ENCODE measurements at places on chromosomes 1 and 21.

DNA sequence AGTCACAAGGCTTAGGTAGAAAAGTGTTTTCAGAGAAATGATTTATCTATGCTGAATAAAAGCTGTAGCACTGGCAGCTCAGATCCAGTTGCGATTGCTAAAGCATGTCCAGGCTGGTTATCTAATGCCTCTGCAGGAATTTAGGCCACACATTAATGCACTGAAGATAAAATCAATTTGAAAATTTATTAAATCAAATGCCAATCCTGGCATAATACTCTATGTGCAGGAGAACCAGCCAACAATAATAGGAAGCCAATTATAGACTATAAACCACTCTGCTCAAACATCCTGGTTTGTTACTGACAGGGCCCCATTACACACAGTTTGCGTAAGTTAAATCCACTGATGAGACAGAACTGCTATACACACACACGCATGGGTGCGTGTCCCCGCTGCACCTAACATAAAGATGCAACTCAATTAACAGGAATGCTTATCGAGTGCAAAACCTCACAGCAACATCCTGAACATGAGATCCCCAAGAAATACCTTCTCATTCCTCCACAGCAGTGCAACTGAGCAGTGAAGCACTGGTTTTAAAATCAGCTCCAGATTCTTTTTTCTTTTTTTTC lies 40.6 kb downstream of the PTP4A2 start:
- DNase-seq = no peak

- DNase-seq = no peak
Measured at GRCh38 chr1:64953241-64953640, 13.1 kb downstream of the JAK1 start.

- no peak for DNase-seq
Measured at GRCh38 chr1:230681599-230681998, 32.3 kb downstream of the AGT start.

DNA sequence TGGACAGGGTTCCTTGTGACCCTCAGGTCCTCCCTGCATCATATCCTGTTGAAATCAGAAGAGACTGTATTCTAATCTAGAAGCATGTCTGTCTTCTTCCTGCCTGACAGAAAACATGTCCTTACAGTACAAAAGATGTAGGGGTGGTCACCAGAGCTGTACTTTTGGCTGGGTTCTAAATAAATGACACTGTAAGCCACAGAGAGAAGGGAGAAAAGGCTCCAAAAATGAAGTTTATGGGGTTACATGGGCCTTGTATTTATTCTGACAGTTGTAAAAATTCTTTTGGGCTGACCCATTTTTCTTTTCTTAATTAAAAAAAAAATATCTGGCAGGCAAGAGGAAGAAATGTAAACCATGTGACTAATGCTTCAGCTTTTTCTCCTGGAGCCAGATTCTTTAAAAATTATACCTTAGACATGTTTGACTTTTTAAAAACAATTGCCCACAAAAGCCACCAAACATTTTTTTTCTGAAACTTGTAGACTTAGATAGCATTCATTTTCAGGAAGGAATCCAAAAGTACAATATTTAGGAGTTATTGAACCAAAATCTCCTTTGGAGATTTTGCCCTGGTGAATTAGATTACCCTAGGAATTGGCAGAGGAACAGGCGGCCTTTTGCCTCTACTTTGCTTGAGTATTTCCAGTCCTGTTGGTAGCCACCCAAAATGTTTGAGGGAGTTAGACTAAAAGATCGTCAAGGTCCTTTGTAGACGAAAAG lies 17.1 kb downstream of the RGL1 start:
- no peak for DNase-seq

DNA sequence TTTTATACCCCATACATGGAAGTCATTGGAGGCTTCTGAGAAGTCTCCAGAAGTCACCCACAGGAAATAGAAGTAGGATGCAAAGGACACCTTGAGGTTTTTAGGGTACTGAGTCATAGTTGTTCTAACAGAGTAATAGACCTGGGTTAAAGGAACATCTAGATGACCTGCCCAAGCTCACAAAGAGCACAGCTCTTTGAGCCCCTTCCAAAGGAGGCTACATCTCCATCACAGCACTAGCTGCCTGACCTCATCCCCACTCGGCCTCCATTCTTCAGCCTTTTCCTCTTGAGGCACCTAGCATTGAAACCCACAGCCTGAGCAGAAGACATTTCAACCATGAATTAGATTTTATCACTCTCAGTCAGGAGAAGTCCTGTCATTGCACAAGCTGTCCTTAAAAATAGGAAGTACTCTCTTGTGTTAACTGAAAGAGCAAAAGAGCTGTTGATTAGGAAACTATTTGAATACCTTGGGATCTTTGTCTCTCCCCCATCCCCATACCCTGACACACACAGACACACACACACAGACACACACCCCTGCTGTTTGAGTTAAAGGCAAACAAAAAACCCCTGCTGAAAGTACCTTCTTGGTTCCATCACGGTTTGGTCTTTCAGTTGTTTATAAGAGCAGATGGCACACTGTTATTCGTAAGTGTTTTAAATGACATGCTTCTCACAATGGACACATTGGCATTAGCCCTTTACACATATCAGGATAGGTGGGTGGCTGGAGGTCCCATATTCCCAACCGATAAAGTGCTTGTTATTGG lies 22.2 kb downstream of the MKNK1 start:
- no peak for DNase-seq

DNA sequence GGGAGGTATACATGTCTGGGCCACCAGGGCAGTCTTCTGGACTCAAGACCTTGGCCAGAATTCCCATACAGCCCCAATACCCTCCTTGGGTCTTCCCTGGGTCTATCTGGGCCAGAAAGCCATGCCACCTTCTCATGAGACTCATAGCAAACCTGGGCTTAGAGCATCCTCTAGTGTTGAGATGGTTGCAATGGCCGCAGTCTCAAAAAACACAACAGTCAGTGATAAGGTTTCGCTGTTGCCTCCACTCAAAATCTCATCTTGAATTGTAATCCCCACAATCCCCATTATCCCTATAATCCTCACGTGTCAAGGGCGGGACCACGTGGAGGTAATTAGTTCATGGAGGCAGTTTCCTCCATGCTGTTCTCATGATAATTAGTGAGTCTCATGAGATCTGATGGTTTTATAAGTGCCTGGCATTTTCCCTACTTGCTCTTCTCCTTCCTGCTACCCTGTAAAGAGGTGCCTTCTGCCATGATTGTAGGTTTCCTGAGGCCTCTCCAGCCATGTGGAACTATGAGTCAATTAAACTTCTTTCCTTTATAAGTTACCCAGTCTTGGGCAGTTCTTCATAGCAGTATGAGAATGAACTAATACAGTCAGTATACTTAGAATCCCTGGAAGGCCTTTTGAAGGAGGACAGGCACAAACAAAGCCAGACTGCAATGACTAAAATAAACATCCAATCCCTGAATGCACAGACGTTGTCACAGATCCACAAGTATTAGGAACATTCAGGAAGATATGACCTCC lies 77.0 kb downstream of the CTH start:
- no peak for DNase-seq

DNA sequence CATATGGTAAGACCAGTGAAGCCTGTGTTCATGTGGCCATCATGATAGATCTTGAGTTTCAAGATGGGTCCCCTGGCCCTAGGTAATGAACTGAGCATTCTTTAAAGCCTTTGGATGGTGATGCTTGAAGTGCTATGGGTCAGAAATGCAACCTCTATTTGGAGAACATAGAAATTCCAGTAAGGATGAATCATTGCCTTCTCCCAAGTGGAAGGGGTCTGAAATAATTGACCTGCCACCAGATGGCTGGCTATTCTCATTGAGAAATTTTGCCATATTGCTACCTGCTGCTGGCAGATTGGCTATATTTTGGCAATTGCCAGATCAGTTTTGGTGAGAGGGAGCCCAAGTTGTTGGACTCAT lies 739 bp upstream of the IFI6 start:
- DNase-seq = no peak

DNA sequence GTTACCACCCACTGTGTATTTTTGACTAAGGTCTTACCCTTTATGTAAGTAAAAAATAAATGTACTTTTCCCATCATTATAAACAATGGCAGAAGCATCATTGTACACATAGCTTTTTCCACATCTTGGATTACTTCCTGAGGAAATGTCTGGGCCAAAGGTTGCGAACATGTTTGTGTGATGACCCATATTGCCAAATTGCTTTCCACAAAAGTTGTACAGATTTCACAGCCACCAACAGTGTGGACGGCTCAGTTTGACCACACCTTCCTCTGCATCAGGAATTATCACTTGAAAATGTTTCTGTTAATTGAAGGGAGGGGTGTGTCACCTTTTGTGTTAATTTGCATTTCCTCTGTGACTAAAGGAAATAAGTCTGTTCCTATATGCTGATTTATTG lies 25.7 kb downstream of the AKNAD1 start:
- DNase-seq = no peak

DNA sequence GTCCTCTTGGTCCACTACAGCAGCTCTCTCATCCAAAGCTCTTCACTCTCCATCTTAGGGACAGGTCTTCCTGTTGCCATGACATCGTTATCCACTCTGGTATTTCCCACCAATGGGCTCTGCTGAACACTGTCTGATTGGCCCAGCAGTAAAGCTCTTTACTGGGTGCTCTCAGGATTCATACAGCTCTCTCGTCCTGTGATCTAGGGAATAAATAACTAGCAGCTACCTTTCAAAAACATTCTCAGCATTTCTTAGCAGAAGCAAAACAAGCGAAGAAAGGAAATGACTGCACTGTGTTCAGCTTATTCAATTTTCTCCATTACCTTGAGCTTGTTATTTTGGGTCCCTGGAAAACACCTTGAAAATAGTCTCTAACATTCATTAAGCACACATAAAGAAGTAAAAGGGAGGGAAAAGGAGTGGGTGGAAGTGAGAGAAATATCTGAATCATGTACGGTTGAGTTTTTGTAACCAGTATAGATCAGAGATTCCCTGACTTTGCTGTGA lies 163.4 kb upstream of the SGIP1 start:
- DNase-seq = no peak

GRCh38 chr1:147771226-147772125 lies 11.1 kb upstream of the GJA5 start:
- DNase-seq = no peak
